ENCODE measurements at places on chromosomes 16 and 17.
A peak's percentile ranks its signal among the peaks of the same experiment; 100 is the strongest.

GRCh38 chr17:65022751-65023700, 33.5 kb downstream of the GNA13 start:
- no peak for DNase-seq

DNA sequence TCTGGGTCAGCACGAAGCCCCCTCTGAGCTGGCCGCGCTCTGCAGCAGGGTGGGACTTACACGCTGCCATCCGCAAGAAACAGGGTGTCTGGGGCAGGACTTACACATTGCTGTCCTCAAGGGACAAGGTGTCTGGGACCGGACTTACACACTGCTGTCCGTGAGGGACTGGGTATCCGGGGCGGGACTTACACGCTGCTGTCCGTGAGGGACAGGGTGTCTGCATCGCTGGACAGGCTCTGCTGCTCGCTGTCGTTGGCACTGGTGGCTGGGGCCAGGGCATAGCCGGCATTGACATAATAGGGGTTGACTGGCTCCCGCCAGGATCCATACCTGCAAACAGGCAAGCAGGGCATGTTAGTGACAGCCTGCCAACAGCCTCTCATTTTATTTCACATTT, 31.4 kb downstream of the PDIA2 start:
- no peak for DNase-seq

DNA sequence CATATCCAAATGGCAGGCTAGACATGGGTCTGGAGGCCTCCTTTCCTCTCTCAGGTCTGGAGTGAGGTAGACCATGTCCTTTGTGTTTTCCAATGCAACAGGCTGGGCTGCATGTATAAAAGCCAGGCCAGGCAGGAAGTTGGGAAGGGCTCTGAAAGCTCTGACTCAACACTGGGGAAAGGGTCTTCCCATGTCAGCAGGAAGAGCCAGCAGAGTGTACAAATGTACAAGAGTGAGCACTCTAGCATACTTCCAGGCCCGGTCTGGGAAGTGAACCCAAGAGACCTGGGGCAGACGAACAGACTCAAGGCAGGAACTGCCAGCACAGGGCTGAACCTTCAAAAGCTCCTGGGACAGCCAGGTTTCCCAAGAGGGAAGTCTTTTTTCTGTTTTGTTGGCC, 7.0 kb downstream of the ATPAF2 start:
- DNase-seq, result no peak

- DNase-seq, result no peak
Observed at GRCh38 chr17:66549731-66550207, 247.4 kb downstream of the PRKCA start.

- no peak for DNase-seq
Observed at GRCh38 chr17:55322453-55322985, 57.8 kb downstream of the HLF start.

- DNase-seq, result peak; percentile 82
Observed at GRCh38 chr17:77096570-77097214, 44.1 kb upstream of the SEC14L1 start.

DNA sequence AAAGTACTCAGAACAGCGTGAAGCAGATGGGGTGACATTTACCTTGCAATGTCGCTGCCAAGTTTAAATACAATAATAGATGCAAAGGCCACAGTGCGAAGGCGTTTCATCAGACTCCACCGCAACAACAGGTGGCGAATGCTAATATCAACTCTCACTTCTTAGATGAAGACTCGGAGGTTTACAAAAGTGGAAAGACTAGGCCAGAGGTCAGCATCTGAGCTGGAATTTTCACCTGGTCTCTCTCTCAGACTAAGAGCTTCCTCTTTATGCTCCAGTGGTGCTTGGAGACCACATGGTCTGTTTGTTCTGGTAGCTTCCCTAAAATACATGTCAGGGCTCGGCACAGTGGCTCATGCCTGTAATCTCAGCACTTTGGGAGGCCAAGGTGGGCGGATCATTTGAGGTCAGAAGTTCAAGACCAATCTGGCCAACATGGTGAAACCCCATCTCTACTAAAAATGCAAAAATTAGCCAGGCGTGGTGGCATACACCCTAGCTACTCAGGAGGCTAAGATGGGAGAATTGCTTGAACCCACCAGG, 169.1 kb downstream of the XYLT1 start:
- no peak for DNase-seq

GRCh38 chr17:82031303-82031884, at the start of gene RAC3:
Gene RAC3 (plus strand): TSS chr17:82031678. CDS start chr17:82031762, 84 bp downstream.
- no peak for DNase-seq

- no peak for DNase-seq
Observed at GRCh38 chr17:60640503-60640902, 37.1 kb upstream of the BCAS3 start.

GRCh38 chr17:5700745-5701144, 116.4 kb upstream of the NLRP1 start:
- no peak for DNase-seq

DNA sequence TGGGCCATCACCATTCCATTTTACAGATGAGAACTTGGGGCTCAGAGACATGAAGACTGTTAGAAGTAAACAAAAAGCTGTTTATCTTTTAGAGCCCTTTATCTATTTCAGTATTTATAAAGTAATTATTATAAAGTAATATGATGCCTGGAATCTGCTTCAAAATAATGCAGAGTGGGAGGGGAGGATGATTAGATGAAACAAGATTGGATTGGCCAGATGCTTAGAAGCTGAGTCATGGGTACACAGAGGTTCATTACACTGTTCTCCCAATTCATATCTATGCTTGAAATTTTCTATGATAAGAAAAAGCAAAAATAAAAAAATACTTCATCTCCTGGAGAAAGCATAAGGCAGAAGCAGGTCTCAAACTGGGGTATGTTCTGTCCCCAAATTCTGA, 29.4 kb downstream of the TOM1L2 start:
- no peak for DNase-seq

- no peak for DNase-seq
Observed at GRCh38 chr16:4570688-4571321, 14.7 kb downstream of the C16orf96 start.

- no peak for DNase-seq
Observed at GRCh38 chr16:49874613-49875237, 18.8 kb upstream of the ZNF423 start.

- DNase-seq, result no peak
Observed at GRCh38 chr16:88202207-88202745, 180.5 kb upstream of the ZNF469 start.

DNA sequence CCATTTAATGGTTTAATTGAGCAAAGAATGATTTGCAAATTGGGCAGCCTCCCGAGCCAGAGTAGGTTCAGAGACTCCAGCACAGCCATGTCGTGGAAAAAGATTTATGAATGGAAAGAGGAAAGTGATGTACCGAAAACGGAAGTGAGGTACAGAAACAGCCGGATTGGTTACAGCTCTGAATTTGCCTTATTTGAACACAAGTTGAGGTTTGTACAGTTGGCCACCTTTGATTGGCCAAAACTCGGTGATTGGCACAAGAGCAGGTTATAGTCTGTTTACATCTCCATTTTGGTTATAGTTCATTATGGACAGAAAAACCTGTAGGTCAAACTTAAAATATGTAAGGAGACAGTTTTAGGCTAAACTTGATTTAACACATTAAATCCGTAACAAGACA, 44.5 kb downstream of the TENT4B start:
- DNase-seq, result no peak

GRCh38 chr17:59483860-59484259, 81.5 kb upstream of the DHX40 start:
- no peak for DNase-seq

DNA sequence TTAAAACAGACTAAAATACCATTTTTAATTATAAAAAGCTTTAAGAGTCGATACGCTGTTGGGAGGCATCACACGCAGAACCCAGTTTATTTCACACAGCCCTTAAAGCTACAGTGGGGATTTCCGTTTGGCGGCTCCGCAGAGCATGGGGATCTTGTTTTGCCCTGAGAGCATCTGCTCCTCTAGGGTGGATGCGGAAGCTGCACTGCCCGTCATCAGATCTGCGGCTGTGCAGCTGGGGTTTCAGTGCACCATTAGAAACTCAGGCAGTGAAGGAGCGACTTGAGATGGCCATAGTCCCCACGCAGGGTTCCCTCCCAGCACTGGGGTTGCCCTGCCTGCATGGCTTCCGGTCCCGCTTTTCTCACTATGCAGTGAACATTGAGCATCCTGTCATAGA, 62.2 kb upstream of the CHMP6 start:
- DNase-seq, result no peak

DNA sequence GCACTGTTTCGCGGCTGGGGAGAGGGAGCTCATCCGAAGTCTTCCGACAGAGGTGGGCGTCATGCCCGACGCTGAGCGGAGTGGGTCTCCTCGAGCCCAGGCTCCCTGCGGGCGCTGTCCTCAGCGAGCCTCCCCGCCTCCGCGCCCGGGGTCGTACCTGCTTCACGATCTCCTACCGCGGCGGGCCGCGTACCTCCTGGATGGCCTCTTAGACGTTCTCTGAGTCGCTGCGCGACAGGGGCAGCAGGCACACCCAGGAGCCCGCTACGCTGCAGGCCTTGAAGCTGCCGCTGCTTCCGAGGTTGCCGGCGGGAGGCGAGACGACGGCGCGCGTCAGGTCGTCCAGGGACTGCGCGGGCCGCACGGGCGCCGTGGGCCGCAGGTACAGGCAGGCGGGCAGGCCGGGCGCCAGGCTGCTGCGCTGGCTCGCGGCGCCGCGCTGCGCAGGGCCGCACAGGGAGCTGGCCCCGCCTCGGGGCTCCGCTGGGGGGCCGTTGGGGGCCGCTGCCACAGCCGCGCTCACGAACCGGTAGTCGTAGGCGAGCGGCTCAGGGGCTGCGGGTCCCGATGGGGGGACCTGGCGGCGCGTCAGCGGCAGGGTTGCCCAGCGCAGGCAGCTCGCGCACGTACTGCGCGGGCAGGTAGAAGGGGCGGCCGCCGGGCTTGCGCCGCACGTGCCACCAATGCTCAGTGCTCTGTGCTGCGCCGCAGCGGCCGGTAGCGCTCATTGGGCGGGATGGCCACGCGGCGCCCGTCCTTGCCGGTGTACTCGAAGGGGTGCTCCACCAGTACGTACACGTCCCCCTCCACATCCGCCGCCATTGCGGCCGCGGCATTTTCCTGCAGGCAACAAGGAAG, 116.4 kb upstream of the SMURF2 start:
- no peak for DNase-seq

GRCh38 chr17:50238601-50239280, 35.5 kb upstream of the TMEM92 start:
- no peak for DNase-seq

GRCh38 chr17:57747221-57748017, 2.3 kb upstream of the CCDC182 start:
- DNase-seq, result peak; percentile 29

DNA sequence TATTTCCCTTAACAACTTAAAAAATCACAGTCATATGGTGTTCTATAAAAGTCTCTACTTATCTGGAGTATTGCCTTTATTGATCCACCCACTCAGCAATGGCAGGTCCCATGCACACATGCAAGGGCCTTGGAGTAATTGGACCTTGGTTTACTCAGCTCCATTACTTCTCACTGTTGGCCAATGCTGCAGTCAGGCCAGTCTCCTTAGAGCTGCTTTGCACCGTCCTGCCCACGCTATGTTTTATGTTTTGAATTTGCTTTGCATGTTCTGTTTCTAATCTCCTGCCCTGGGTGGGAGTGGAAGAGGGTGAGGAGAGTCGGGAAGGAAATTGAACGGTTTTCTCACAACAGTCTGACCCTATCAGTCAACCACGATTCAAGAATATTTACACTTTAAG, 23.6 kb downstream of the ARHGAP44 start:
- DNase-seq, result no peak

DNA sequence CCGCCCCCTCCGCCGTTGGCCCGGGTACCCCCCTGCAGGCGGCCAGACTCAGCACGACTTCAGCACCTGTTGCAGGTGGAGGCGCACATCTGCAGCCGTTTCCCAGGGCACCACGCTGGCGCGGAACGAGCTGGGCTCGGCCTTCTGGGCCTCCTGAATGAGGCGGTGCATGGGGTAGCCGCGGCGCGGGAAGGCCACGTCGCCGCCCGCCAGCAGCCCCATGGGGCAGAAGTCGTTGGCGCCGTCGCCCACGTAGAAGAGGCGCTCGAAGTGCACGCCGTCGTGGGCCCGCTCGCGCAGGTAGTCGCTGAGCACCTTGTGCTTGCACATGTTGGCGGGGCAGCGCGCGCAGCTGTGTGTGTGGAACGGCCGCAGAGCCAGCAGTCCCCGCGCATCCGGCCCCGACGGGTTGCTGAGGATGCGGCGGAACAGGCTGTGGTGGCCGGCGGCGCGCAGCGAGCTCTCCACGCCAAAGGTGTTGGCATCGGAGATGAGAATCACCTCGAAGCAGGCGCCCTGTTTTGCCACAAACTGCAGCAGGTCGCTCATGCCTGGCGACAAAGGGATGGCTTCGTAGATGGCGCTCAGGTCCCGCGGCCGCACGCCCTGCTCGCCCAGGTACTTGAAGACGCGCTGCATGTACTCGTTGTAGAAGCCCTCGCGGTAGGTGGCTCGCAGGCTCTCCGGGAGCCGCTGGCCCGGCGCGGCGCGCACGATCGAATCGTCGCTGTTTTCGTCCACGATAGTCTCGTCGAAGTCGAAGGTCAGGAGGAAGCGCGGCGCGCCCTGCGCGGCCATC, 6.2 kb downstream of the PHOSPHO1 start:
- DNase-seq, result no peak

- no peak for DNase-seq
Observed at GRCh38 chr16:65005696-65006095, 116.2 kb downstream of the CDH11 start.

- no peak for DNase-seq
Observed at GRCh38 chr17:62172492-62173291, 107.6 kb upstream of the MED13 start.

DNA sequence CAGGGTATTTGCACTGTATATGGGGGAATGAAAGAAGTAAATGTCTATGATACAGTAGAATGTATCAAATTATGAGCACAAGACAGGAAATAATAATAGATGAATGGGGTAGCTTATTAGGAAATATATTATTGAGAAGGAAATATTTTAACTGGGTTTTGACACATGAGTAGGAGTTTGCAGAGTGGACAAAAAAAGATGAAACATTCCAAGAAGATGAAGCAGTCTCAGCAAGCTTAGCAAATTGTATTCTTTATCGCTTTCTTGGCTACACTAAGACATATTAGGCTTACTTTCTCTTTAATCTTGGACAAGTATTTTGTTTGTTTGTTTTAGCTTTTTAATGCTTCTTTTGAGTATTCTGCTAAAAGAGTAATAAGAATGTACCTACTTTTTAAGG, 1.3 kb upstream of the KRTAP4-9 start:
- DNase-seq, result no peak

GRCh38 chr17:28598799-28599310, at the start of gene SPAG5:
Gene SPAG5 (minus strand): TSS chr17:28599025. CDS start chr17:28598946, 79 bp downstream.
- DNase-seq, result peak; percentile 94

DNA sequence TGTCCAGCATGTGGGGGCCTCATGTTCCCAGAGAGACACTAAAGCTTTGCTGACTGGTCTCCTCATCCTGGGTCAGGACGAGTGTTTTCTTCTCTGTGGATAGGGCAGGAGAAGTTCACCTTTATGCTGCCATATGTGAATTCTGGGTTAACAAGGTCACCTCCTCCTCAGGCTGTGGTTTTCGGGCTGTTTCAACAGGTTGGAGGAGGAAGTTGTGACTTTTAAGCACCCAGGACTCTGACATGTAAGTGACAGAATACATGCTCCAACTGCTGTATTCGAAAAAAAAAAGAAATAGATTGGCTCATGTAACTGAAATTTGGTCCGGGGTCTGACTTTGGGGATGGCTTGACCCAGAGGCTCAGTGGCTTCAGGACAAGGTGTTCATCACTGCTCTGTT, 54.2 kb downstream of the SNX20 start:
- no peak for DNase-seq

- DNase-seq, result no peak
Observed at GRCh38 chr17:72946696-72947095, 145.8 kb downstream of the SLC39A11 start.
